ENCODE measurements at places on chromosomes 7 and 10.

GRCh38 chr10:99983280-99983988 is 26.3 kb downstream of the DNMBP start:
- no peak for DNase-seq

DNA sequence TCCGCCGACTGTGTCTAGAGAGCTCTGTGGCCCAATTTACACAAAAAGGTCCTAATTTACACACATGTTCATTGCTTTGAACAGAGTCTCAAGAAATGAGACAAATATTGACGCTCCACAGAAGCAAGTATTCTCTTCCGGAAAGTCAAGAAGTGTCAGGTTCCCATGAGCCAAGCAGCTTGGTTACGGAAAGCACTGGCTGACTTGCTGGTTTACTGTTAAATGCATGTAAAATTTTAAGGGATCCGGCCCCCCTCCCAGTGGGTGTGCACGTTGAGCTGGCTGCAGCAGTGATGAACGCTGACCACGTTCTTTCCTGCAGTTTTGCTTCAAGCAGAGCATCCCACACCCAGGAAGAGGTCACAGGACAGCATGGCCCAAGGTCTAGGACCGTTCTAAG is 76.8 kb downstream of the DIP2C start:
- DNase-seq = no peak

DNA sequence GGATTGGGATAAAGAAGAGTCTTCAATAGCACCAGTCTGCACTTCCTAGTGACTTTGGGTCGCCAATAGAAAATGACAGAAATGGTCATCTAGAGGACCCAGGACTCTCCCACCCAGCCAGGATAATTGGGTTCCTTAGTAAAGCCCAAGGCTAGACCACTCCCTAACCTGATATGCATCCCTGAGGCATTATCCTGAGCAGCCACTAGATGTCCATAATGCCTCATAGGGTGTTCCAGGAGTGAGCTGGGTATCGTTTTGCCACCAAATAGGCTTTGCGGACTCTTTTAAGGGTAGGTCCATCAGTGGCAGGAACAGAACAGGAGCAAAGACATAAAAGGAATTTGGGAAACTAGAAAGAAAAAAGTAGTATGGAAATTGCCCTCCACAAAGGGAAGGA is 4.5 kb upstream of the LRRC4 start:
- peak; percentile 20 for DNase-seq

DNA sequence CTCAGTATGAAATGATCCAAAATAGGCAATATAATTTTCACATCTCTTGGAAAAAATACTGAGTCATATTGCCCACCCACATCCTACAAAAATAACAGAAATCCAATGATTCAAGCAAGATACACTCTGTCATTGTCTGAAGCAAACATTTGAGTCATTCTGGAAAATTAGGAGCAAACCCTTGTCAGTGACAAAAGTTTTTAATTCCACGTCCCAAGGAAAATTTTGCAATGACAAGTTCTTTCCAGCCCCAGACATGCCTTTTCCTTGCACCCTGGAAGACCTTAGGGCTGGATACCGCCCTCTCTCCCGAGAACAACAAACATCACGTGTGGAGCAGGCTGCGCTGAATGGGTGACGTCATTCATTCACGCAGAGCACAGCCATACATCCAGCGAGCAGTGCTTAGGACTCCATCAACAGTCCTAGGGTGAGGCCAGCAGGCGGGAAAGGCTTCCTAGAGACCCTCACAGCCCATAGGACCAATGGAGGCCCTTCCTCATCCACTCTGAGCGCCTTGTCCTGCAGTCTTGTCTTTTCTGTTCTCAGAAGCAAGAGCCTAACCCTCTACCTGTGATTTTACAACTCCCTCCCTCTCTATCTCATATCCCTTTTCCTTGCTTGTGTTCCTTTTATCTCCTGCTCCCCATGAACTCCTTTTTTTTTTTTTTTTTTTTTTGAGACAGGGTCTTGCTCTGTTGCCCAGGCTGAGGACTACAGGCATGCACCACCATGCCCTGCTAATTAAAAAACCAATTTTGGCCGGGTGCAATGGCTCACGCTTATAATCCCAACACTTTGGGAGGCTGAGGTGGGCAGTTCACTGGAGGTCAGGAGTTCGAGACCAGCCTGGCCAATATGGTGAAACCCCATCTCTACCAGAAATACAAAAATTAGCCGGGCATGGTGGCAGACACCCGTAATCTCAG is 23.5 kb upstream of the KDM7A start:
- no peak for DNase-seq

GRCh38 chr10:115022733-115023132 is 70.4 kb upstream of the ATRNL1 start:
- DNase-seq = no peak

DNA sequence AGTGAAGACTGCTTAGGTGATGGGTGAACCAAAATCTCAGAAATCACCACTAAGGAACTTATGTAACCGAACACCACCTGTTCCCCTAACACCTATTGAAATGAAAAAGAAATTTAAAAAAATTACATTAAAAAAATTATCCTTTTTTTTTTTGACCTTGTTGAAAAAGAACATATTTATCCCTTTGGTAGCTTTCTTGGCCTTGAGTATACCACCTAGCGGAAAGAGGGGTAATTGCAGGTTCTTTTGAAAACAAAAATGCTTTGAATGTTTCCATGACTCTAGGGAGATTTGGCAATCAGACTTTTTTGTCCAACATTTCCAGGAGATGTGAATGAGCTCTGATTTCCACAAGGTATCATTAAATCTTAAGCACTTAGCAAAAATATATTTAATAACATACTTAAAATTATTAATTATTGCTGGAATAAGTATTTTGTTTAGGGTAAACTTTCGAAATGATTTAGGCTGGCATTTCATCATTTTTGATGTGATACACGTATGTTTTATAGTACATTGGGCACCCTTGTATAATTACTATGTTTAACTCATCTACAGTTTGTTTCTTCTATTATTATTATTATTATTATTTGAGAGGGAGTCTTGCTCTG is 47.0 kb upstream of the ELMO1 start:
- DNase-seq = peak; percentile 33

DNA sequence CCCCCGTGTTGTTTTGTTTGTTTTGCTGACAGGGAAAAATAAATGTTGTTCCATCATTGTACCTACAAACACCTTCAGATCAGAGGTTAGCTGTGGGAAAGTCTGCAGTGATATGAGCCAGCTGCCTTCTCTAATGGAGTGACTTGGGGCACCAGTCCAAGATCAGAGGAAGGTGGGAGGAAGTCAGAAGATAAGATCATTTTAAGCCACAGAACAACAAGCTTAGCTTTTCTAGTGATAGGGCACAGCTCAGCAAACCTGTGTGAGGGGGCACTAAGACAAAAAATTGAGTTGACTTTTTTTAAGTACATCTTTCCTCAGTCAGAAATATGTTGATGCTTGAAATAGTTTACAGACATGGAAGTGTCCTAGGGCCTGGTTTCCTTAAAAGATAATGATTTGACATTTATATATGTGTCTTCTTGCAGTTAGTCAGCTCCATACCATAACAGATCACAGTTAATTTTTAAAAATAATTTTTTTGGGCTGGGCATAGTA is 240.3 kb upstream of the KAT6B start:
- DNase-seq = no peak

DNA sequence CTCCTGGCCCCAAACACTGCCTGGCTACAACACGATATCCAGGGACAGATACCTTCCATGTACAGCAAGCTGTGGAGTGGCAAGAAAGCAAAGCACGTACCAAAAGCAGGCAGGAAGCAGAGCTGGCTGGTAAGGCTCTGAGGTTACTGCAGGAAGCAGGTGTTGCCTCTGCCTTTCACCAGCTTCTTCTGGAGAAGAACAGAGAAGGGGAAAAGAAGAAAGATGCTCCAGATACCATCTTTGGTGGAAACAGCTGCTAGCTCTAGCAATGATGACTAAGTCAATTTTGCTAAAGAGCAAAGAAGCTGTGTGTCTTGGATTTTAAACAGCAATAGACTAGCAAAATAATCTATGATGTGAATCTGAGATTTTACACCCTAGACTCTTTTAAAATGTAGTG is 34.9 kb upstream of the PRSS1 start:
- no peak for DNase-seq

All from NCI-H526 treated with DMSO at 0.1 percent for 48 hours (cell line).